ENCODE measurements at places on chromosomes 4 and X. TPM values are rescaled to one million over a fixed set of nuclear protein-coding genes. Genes with fewer than 3 reads are reported as not detected.
A peak's percentile ranks its signal among the peaks of the same experiment; 100 is the strongest.

FGG gene
- not detected for total RNA-seq

XAGE2 gene
- total RNA-seq: not detected

GRCh38 chrX:28398342-28398741, 188.9 kb upstream of the IL1RAPL1 start:
- no peaks in the 10 kb centered on the region for H3K27me3 ChIP-seq
- no peaks in the 10 kb centered on the region for H3K4me1 ChIP-seq
- ATAC-seq: no peak
- H3K4me3 ChIP-seq: no peak overlapping the region

- H3K27me3 ChIP-seq: no peaks in the 10 kb centered on the region
- H3K36me3 ChIP-seq: no peaks in the 10 kb centered on the region
- no peak overlapping the region for H3K4me3 ChIP-seq
- H3K4me1 ChIP-seq: no peaks in the 10 kb centered on the region
- ATAC-seq: no peak
- no peak overlapping the region for H3K27ac ChIP-seq
Measured at GRCh38 chrX:129091097-129091496, 432.2 kb downstream of the SMARCA1 start.

- H3K4me1 ChIP-seq: peaks cover 11% of the 10 kb centered on the region
- H3K27ac ChIP-seq: no peak overlapping the region
- H3K4me3 ChIP-seq: no peak overlapping the region
- peaks cover 57% of the 10 kb centered on the region for H3K36me3 ChIP-seq
- ATAC-seq: peak; percentile 73
Measured at GRCh38 chr4:7803992-7804755, 135.5 kb downstream of the AFAP1 start.

DNA sequence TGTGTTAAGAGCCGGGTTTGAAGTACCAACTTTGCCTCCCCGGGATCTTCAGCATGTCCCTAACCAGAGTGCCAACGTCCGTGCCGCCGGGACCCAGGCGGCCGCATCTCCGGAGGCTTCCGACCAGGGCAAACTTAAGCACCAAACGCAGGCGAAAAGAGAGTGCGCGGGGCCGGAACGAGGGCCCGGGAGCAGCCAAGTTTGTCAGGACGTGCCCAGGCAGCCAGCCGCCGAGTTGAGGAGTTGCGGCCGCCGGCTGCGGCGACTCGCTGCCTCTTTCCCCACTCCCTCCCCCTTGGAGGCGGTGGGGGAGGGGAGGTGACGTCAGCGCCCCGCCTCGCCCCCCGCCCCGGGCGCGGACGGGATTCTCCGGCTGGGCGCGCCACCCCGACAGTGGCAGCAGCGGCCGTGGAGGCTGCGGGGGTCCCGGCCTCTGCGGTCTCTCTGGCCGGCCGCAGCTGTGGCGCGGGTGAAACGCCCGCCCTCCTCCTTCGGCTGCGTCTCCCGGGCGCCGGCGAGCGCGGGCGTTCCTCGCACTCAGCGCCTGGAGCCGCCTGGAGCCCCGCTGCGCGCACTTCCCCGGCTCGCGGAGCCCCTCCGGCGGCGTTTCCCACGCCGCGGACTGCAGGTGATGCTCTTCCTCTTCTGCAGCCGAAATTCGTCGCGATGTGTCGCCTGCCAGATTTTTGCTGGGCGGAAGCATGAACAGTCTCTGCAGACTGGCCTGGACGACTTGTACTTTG, 2.9 kb upstream of the FAT1 start:
- no peak overlapping the region for H3K27ac ChIP-seq
- H3K36me3 ChIP-seq: peaks cover 5% of the 10 kb centered on the region
- peak overlapping the region; percentile 58 for H3K4me3 ChIP-seq
- peaks cover 42% of the 10 kb centered on the region for H3K27me3 ChIP-seq

- H3K4me3 ChIP-seq: no peak overlapping the region
- H3K27ac ChIP-seq: no peak overlapping the region
- no peaks in the 10 kb centered on the region for H3K36me3 ChIP-seq
- H3K4me1 ChIP-seq: peaks cover 13% of the 10 kb centered on the region
Measured at GRCh38 chrX:109954955-109955354, 48.0 kb upstream of the TMEM164 start.

GRCh38 chrX:123357941-123358340, 173.9 kb downstream of the GRIA3 start:
- H3K4me3 ChIP-seq: no peak overlapping the region
- H3K27ac ChIP-seq: no peak overlapping the region
- no peaks in the 10 kb centered on the region for H3K36me3 ChIP-seq
- no peaks in the 10 kb centered on the region for H3K4me1 ChIP-seq
- H3K27me3 ChIP-seq: peaks cover 5% of the 10 kb centered on the region

GRCh38 chrX:39196192-39197102, 395.2 kb downstream of the MID1IP1 start:
- no peaks in the 10 kb centered on the region for H3K36me3 ChIP-seq
- peak overlapping the region; percentile 88 for H3K27ac ChIP-seq
- ATAC-seq: peak; percentile 95
- H3K4me1 ChIP-seq: peaks cover 21% of the 10 kb centered on the region

DNA sequence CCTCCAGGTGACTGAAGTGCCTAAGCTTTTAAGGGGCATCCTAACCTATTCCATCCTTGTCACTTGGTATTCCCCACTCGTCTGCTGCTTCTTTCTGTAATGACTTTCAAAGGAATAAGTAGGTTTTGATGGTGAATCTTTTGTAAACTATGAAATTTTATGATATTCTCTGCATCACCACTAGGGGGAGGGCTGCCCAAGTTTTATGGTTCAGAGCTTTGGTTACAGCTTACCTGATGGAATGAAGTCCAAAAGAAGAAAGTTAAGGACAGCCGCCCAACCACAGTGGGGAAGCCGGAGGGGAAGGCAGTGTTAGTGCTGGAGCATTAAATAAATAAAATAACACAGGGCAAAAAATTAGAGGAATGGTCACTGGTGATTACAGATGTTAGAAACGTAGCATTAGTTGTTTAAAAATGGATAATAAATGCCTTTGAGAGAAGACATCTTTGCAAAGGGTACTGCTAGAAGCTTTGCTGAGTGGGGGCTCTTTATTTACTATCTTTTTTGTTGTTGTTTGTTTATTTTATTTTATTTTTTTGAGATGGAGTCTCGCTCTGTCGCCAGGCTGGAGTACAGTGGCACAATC, 204.9 kb downstream of the GBA3 start:
- H3K27ac ChIP-seq: no peak overlapping the region
- H3K4me3 ChIP-seq: no peak overlapping the region
- H3K27me3 ChIP-seq: peaks cover 4% of the 10 kb centered on the region
- ATAC-seq: no peak
- H3K4me1 ChIP-seq: no peaks in the 10 kb centered on the region

DNA sequence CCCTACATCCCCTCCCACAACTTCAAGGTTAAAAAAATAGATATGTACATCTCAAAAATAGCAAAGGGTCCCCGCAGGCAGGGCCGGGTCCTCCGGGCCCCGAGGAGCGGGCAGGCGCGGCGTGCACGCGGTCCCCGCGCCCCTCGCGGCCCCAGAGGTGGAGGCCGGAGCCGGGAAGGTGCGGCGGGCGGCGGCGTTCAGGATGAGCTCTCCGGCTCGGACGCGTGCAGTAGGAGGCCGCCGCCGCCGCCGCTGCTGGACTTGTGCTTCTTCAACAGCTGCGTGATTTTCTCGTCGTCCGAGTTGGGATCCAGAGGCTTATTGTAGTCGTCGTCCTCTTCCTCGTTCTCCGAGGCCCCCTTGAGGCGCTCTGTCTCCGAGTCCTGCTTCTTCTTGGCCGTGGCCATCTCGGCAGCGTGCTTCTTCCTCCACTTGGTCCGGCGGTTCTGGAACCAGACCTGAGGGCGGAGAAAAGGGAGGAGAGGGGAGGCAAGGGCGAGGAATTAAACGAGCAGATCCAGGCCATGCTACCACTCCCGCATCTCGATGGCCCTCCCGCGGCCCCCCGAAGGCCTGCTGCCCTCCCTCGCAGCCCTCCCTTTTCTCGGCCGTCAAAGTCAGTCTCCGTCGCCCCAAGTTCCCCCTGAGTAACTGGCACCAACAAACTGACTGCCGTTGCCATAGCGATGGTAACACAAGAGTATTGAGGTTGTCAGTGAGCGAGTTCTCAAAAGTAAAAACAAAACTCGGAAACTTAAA, 5.8 kb downstream of the NKX6-1 start:
- no peaks in the 10 kb centered on the region for H3K4me1 ChIP-seq
- H3K4me3 ChIP-seq: peak overlapping the region; percentile 34
- peaks cover 73% of the 10 kb centered on the region for H3K27me3 ChIP-seq
- H3K27ac ChIP-seq: no peak overlapping the region
- no peak for ATAC-seq

GRCh38 chr4:78476108-78476704, 75.4 kb upstream of the ANXA3 start:
- no peaks in the 10 kb centered on the region for H3K4me1 ChIP-seq
- H3K27me3 ChIP-seq: peaks cover 3% of the 10 kb centered on the region
- H3K36me3 ChIP-seq: no peaks in the 10 kb centered on the region
- no peak overlapping the region for H3K4me3 ChIP-seq
- no peak for ATAC-seq

KIF4A gene
- 30.3 TPM for total RNA-seq

GRCh38 chrX:123424546-123424945, 240.5 kb downstream of the GRIA3 start:
- ATAC-seq: peak; percentile 28
- H3K4me1 ChIP-seq: no peaks in the 10 kb centered on the region
- no peaks in the 10 kb centered on the region for H3K36me3 ChIP-seq
- H3K27me3 ChIP-seq: no peaks in the 10 kb centered on the region
- H3K27ac ChIP-seq: no peak overlapping the region

- H3K4me1 ChIP-seq: peaks cover 35% of the 10 kb centered on the region
- no peak overlapping the region for H3K27ac ChIP-seq
- peak overlapping the region; percentile 80 for H3K4me3 ChIP-seq
- H3K36me3 ChIP-seq: no peaks in the 10 kb centered on the region
- peaks cover 27% of the 10 kb centered on the region for H3K27me3 ChIP-seq
Measured at GRCh38 chr4:104492183-104492771, 2.4 kb downstream of the CXXC4 start.

DNA sequence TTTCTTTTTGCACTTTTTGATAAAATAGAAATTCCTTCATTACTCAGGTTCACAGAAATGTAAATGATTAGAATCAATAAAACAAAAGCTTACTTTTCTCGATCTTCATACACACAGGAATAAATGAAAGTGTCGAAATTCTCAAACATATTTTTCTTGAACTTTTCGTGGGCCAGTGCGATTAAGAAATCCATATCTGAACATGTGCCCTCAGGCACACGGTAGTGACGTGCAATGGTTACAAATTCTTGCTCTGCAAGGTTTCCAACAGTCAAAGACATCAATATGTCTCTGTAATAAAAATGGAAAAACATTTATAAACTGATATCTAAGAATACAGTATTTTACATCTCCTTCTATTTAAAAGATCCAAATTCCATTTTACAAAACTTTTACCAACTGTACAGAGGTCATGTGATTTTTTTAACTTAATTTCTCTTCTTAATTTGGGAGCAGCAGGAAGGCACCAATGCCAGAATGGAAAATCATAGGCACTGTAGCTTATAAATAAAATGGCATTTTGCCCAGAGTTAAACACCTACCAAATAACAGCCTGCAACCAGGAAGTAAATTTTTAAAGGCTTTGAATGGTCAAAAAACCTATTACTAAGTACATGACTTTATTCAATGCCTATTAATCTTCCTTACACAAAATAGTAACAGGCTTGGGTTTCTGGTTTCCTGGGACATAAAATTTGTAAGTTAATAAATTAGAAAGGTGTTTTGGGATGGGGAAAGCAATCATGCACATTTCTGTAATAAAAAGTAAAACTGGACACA, 165.0 kb downstream of the EFHC2 start:
- no peaks in the 10 kb centered on the region for H3K36me3 ChIP-seq
- no peak overlapping the region for H3K4me3 ChIP-seq
- H3K27me3 ChIP-seq: no peaks in the 10 kb centered on the region
- ATAC-seq: no peak
- no peak overlapping the region for H3K27ac ChIP-seq
- H3K4me1 ChIP-seq: no peaks in the 10 kb centered on the region

GRCh38 chr4:16448241-16448840, 222.1 kb upstream of the TAPT1 start:
- H3K4me3 ChIP-seq: no peak overlapping the region
- H3K27me3 ChIP-seq: no peaks in the 10 kb centered on the region
- no peak for ATAC-seq
- H3K4me1 ChIP-seq: no peaks in the 10 kb centered on the region
- no peaks in the 10 kb centered on the region for H3K36me3 ChIP-seq
- no peak overlapping the region for H3K27ac ChIP-seq

GPR82 gene
- not detected for total RNA-seq

DNA sequence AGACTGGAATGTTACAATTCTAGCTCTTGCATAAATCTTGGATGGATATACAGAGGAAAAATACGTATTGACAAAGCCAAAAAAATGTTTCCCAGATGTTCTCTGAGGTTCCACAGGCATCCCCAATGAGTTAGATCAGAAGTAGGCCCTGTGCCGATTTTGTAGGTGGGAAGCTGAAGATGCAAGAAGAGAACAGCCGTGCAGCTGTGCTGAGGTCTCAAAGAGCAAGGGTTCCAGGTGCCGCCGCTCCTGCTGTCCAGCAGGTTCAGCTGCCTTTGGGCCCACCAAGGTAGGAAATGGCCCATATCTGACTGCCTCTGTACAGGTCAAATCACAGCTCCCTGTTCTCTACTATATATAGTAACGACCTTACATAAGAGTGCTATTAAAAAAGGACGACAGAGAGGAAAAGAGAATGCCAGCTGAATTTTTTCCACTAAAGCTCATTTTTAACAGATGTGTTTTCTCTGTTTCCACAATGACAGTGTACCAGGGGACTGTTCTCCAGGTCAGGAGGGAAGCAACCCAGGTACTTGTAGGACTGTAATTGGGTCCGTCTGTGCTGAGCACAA, 155.6 kb downstream of the CBR4 start:
- peaks cover 16% of the 10 kb centered on the region for H3K27me3 ChIP-seq
- ATAC-seq: no peak
- H3K27ac ChIP-seq: peak overlapping the region; percentile 7

DNA sequence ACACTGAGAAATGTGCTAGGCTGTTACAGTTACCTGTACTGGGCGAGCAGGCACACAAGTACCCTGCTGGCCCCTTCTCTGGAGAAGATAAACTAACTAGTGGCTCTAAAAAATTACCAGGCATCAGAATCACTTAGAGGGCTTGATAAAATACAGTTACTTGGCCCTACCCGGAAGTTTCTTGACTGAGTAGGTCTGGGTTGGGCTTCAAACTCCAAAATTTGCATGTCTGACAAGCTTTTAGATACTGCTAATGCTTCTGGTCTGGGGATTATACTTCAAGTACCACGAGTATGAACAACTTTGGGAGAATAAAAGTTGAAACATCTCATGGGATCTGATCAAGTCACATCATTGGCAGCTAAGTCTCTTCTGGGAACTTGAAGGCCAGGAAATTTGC, 30.8 kb downstream of the CEP135 start:
- no peak overlapping the region for H3K27ac ChIP-seq
- no peak for ATAC-seq
- no peak overlapping the region for H3K4me3 ChIP-seq
- no peaks in the 10 kb centered on the region for H3K27me3 ChIP-seq
- no peaks in the 10 kb centered on the region for H3K4me1 ChIP-seq

CTAG1A gene
- total RNA-seq: not detected

GUCY1A1 gene
- total RNA-seq: not detected
